SW480 (cell line): ENCODE measurements at places on chromosomes 7 and 10.
A peak's percentile ranks its signal among the peaks of the same experiment; 100 is the strongest.

DNA sequence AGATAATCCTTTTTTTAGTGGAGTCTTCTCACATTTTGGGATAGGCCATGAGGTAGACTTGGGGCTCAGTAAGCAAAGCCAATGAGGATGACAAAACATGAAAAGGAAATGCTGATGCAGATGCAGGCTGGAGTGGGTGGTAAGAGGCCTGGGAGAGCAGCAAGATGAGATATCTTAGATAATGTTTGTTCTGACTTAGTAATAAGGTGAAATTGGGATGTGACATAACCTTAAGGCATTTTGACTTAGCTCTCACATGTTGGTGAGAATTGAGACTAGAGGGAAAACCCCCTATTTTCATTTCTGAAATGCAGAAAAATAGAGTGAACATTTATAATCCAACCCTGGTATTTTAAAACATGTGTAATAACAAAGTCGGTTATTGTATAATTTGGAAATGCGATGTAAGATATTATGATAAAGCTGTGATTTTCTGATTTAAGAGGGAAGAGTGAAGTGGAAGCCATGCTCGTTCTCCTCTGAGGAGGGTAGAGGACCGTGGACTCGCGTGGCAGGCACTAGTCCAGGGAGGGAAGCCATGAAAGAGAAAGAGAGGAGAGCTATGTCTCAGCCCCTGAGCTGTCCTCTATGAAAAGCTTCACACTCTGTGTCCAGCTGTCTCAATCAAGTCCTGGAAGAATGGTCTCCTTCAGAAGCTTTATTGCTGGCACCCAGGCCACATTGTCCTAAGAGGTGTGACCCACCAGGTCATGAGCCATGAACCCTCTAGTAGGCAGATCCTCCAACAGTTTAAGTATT, 57.3 kb downstream of the ST7 start:
- DNase-seq = no peak

DNA sequence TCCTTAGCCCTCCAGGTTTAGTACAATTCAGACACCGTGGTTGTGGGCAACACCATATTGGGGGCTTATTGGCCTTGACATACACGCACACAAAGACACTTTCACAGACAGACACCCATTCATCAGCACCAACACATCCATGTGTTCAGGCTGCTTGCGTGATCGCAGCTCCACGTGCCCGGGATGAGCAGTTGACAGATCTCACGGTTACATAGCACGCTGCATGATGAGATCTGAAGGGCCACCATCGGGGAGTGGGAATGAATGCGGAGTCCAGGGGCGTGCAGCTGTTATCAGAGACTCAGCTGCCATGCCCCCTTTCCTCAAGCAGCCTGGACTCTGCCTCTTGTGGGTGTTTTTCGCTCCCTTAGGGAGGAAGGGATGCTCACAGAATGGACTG, 285.2 kb downstream of the USP6NL start:
- no peak for DNase-seq

- no peak for DNase-seq
Observed at GRCh38 chr10:28842321-28842720, 165.0 kb downstream of the BAMBI start.

- DNase-seq = no peak
Observed at GRCh38 chr7:104175361-104175984, 32.3 kb downstream of the ORC5 start.

- no peak for DNase-seq
Observed at GRCh38 chr7:143148050-143148449, 16.2 kb downstream of the PIP start.

- no peak for DNase-seq
Observed at GRCh38 chr10:3097160-3097559, 29.8 kb downstream of the PFKP start.

DNA sequence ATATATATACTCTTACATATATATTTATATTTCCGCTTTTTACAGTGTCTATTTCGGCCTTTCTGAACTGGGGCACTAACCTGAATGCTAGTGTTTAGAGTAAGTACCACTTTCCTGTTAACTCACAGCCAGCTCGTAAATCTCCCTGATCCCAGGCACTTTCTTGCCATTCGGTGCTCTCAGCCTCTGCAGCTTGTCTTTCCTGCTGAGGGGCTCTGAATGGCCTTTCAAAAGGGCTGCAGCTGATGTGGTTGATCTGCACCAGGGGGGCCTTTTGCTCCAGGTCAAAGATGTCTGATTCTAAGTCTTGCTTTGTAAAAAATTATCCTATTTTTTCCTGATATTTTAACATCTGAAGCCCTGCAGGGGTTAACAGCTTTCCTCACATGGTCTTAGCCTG, 25.5 kb upstream of the HPS1 start:
- no peak for DNase-seq

- no peak for DNase-seq
Observed at GRCh38 chr7:117061751-117062150, 108.5 kb downstream of the ST7 start.

- no peak for DNase-seq
Observed at GRCh38 chr10:92737484-92737883, 47.7 kb downstream of the HHEX start.

- peak; percentile 59 for DNase-seq
Observed at GRCh38 chr7:103524042-103524907, 78.3 kb upstream of the SLC26A5 start.

GRCh38 chr10:35789996-35790395, 147.9 kb upstream of the FZD8 start:
- peak; percentile 11 for DNase-seq

- peak; percentile 26 for DNase-seq
Observed at GRCh38 chr7:5701085-5701914, 80.2 kb downstream of the RNF216 start.

- no peak for DNase-seq
Observed at GRCh38 chr10:128062881-128063563, 63.2 kb downstream of the MKI67 start.

GRCh38 chr7:70776627-70777101, 355.3 kb upstream of the GALNT17 start:
- no peak for DNase-seq

DNA sequence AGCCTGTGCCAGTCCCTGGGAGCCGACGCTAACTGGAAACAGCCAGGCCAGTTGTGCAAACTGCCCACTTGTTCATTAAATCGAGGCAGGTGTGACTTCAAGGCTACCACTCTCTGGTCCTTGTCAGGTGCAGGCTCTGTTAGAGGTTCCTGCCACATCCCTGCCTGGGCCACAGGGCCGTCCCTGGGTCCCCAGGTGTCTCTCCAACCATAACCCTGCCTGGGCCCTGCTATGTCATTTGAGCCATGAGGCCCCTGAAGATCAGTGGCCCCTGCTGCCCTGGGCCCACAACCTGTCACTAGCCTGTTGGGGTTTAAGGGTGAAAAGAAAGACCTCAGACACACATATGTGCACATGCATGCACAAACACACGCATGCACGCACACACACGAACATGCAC, 326.9 kb downstream of the TNS3 start:
- no peak for DNase-seq

DNA sequence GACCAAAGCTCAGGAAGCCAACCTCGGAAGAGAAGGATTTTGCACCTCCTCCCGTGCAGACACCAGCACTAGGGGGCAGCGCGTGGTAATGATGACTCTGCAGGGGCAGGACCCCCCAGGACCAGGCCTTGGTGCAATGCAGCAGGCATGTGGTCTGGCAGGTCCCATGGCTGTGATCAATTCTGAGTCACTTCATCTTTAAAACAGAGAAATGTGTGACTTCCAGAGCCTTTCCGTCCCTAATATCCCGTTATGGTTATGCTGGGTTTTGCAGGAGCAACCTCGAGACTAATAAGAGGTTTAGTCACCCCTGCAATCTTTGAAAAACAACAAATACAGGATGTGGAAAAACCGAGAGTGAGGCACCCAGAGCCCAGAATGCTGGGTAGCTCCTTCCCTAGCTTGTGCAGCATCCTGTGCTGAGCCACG, 30.2 kb upstream of the GJD4 start:
- no peak for DNase-seq

DNA sequence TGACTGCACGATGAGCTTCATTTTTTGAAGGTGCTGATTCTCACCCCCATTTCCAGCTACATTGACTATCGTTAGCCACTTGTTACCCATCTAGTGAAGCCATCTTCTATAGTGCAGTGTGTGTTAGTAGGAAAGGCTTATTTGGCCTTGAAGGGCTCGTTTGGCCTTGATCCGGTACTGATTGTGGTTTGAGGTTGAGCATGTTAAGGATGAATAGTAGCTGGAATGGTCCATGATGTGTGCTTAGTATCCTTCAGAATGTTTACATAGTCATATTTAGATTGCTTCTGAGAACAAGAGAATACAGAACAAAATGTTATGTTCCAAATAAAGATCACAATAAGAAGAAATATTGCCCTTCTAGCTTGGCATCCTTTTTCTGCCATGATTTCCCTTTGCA, 591.5 kb downstream of the AUTS2 start:
- DNase-seq = no peak

GRCh38 chr10:44992732-44993225, 7.9 kb upstream of the ZNF22 start:
- no peak for DNase-seq

- no peak for DNase-seq
Observed at GRCh38 chr10:11863353-11864109, 40.4 kb downstream of the PROSER2 start.

GRCh38 chr7:122123746-122124145, 20.3 kb downstream of the AASS start:
- DNase-seq = no peak

DNA sequence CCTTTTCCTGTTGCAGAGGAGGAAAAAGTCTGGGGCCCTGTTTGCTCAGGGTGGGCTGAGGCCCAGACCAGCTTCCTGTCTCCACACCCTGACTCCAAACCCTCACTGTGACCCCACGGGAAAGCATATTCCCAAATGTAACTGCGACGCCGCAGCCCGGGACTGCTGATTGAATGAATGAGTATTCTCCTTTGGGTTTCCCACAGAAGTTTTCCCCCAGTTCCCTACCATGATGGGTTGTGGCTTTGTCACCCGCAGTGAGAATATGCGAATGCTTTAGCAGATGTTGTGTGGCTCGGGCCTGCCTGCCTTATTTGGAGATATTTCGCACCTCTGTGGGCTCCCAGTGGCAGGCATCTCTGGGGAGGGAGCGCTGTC, 50.6 kb downstream of the MGMT start:
- no peak for DNase-seq

DNA sequence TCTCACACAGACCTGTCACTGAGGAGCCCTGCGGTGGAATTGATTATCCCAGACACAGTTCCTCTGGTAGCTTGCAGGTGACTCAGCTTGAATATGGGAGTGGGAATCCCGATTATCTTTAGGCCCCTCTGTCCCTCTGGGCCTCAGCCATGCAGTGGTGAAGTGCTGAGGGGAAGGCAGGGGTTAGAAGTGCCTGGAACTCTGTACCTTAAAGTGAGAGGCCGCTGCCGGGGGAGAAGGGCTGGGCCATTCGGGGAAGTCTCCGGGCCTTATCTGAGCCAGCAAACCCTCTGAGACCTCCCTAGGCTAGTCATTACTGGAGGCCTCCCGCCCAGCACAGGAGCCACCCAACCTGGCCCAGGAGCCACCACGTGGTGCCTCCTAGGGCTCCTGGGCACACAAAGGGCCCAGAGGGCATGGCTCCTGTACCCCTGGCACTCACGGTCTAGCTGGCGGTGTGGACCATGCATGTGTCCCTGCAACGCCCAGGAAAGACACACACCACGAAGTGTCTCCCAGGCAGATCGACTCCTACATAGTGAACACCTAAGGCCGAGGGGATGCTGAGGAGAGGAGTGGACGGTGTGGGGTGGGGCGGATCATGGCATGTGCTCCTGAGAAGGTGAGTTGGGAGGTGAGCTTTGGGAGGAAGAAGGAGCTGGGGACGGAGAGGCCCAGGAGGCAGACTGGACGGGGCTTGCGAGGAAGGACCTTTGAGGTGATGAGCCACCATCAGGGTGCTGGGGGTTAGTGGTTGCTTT, 56.2 kb downstream of the HK1 start:
- no peak for DNase-seq

DNA sequence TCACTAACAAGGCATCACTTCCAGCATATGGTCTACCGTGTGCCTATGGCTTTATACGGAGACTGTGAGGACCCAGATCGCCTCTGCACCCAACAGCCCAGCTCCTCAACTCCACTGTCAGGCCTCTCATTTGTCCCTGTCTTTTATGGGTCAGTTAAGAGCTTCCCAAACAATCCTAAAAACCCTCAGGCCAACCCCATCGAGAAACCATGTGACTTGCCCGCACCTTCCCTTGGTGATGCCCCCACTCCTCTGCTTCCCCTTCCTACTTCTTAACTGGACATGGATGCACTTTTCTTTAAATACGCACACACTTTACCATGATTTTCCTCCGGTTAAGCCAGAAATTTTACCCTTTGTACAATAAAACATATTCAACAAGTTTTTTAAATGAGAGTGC, 46.8 kb downstream of the BAIAP2L1 start:
- peak; percentile 48 for DNase-seq

DNA sequence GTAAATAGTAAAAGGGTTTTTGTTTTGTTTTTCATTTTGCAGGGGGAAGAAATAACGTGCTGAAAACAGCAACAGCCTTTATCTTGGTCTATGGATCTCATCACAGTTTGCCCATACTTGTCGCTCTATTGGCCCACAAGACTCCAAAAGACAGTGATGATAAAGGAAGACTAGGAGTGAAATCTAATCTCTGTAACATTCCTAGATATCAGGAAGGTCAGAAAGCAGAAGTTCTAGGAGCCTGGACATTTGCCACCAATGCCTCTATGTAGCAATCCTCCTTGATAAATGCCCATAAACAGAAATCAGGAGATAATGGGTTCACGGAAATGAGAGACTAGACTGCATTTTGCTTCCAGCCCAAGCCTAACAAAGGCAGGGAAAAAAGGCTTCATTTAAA, 8.9 kb downstream of the CUBN start:
- DNase-seq = no peak

DNA sequence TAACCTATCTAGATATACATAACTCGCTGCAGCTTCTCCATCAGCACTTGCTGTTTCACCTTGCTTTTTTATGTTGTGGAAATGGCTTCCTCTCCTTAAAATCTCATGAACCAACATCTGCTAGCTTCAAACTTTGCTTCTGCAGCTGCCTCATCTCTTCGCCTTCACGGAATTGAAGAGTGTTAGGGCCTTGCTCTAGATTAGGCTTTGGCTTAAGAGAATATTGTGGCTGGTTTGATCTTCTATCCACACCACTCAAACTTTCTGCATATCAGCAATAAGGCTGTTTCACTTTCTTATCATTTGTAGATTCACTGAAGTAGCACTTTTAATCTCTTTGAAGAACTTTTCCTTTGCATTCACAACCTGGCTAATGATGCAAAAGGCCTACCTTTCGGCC, 49.2 kb upstream of the AGR3 start:
- DNase-seq = no peak

DNA sequence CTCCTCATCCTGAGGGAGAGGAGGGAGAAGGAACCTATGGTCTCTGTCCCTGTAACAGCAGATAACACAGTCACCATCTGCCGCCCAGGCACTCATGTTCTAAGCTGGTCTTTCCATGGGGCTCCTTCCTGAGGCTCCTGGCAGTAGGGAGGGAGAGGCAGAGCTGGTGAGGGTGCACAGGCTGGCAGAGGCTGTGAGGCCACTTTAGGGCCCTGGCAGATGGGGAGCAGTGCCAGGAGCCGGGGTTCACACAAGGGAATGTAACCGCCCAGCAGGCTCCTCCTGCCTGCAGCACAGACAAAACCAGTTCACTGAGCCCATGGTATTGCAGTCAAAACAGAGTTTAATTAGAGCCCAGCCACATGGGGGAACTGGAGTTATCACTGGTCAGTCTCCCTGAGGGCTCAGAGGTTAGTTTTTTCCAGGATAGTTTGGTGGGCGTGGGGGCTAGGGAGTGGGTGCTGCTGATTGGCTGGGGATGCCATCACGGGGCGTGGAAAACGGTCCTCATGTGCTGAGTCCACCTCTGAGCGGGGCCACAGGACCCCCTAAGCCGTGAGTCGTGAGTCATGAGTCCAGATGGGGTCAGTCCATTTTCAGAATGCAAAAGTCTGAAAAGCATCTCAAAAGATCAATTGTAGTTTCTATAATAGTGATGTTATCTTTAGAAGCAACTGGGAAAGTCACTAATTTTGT, 499.3 kb upstream of the FOXK1 start:
- no peak for DNase-seq
